ENCODE measurements at places on chromosomes 7 and 10. TPM values are rescaled to one million over a fixed set of nuclear protein-coding genes. Genes with fewer than 3 reads are reported as not detected.

SSBP1 gene
- total RNA-seq = 65.2 TPM

TAS2R41 gene
- not detected for total RNA-seq

GRCh38 chr10:132562916-132563456 lies 25.4 kb downstream of the INPP5A start:
- DNase-seq = no peak
- H3K36me3 ChIP-seq = no peaks in the 10 kb centered on the region
- no peaks in the 10 kb centered on the region for H3K27me3 ChIP-seq
- H3K27ac ChIP-seq = no peak overlapping the region

GRCh38 chr10:104300736-104301292 lies 31.8 kb downstream of the GSTO2 start:
- DNase-seq = no peak
- peaks cover 52% of the 10 kb centered on the region for H3K4me1 ChIP-seq
- no peaks in the 10 kb centered on the region for H3K36me3 ChIP-seq
- no peaks in the 10 kb centered on the region for H3K27me3 ChIP-seq
- H3K27ac ChIP-seq = peak overlapping the region; percentile 76

CYP3A5 gene
- 15.5 TPM for total RNA-seq

DNA sequence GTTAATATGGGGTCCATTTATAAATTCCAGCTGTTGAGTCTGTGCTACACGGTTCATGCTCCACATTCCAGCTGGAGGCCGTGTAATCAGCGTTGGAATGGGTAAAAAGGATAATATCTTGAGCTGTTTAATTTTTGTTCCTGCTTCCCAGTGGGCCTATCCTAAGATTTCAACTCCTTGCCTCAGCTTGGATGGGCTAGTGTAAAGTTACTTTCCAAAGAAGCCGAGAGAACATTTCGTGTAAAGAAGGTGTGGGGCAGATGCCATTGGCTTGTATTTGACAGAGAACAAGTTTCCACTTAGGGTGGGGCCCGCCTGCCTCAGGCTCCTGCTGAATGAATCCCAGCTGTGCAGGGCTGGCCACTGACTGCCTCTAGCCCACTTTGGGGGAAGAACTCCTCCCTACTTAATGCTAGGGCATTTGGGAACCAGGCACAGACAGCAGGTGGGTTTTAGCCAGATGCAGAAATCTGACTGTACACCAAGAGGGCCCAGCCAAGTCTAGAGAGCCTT lies 125.9 kb upstream of the LYZL2 start:
- H3K4me3 ChIP-seq = no peak overlapping the region
- H3K27ac ChIP-seq = peak overlapping the region; percentile 24
- H3K4me1 ChIP-seq = peaks cover 10% of the 10 kb centered on the region
- no peaks in the 10 kb centered on the region for H3K36me3 ChIP-seq
- DNase-seq = no peak

CALHM1 gene
- 0.15 TPM for total RNA-seq

GRCh38 chr7:19023477-19023876 lies 94.0 kb downstream of the TWIST1 start:
- H3K27me3 ChIP-seq = no peaks in the 10 kb centered on the region
- no peaks in the 10 kb centered on the region for H3K36me3 ChIP-seq
- no peak for DNase-seq
- H3K27ac ChIP-seq = no peak overlapping the region
- H3K4me3 ChIP-seq = no peak overlapping the region

MLXIPL gene
- total RNA-seq = 10.7 TPM

DNA sequence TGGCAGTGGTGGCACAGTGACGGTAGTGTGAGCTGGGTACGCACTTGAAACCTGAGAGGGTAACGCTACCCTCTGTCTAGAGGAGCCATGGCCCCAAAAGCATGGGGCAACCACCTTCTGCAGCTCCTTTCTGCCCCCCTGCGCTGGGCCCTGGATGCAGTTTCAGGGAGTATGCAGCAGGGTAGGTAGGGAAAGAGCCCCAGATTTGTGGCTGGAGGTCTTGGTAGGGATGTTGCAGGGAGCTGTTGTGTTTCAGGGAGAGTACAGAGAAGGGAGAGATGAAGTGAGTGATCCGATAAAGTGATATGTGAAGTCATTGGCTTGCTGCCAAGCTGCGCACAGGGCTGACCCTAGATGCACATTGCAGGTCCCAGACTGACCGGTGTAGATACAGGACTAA lies 2.7 kb upstream of the PGAM2 start:
- H3K4me3 ChIP-seq = no peak overlapping the region
- peaks cover 42% of the 10 kb centered on the region for H3K4me1 ChIP-seq
- peak; percentile 39 for DNase-seq
- no peaks in the 10 kb centered on the region for H3K27me3 ChIP-seq
- no peak overlapping the region for H3K27ac ChIP-seq

DNA sequence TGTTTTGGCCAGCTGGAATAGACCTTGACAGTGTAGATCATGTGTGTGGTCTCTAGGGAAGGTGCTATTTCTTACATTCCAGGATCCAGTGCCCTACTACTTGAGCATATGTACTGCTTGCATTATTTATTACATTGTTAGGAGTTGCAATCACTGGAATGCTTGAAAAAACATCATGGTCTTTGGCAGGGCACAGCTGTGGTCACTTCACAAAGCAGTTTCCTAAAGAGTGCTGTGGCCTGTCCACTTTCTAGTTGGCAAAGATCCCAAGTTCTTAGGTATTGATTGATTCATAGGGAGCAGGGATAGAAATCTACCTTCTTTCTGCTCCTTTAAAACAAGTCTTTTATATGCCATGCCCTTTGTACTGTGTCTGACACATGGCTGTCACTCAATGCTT lies 4.6 kb downstream of the C7orf25 start:
- no peak overlapping the region for H3K27ac ChIP-seq
- no peaks in the 10 kb centered on the region for H3K27me3 ChIP-seq
- no peak for DNase-seq
- no peaks in the 10 kb centered on the region for H3K36me3 ChIP-seq

- H3K4me1 ChIP-seq = no peaks in the 10 kb centered on the region
- DNase-seq = peak; percentile 14
- H3K27ac ChIP-seq = no peak overlapping the region
- H3K36me3 ChIP-seq = no peaks in the 10 kb centered on the region
- H3K4me3 ChIP-seq = no peak overlapping the region
Observed at GRCh38 chr7:3175285-3175902, 125.7 kb upstream of the SDK1 start.

GRCh38 chr7:90768301-90768700 lies 172.2 kb downstream of the CDK14 start:
- no peak for DNase-seq
- H3K4me3 ChIP-seq = no peak overlapping the region
- H3K36me3 ChIP-seq = no peaks in the 10 kb centered on the region
- no peak overlapping the region for H3K27ac ChIP-seq
- no peaks in the 10 kb centered on the region for H3K4me1 ChIP-seq

DNA sequence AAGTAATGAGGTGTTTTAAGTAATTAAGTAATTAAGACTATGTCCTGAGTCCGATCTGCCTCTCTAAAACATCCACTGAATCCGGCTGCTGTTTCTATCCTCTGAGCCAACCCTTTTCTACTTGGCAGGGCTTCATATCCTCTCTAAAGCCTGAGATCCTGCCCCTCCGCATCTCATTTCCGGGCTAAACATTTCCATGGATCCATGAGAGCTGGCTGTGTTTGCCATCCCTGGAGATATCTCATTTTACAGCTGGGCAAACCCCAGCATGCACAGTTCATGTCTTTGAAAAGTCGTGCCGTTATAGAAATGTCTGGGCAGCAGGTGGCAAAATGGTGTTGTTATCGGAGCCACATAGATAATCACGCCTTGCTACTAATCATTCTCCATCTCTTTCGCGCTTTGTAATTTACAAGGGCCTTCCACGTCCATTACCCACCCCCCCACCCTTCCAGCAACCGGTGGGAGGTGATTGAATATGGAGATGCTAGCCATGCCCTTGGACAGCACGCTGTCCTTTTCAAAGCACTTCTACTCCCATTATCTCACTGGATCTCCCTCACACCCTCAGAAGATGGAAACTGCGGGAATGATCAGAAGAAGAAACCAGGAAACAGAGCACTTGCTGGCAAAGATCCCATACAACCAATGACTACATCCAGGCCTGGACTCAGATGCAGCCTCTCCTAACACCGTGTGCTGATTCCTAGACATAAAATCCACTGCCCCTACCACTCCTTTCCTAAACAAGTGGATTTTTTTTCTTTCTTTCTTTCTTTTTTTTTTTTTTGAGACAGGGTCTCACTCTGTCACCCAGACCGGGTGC lies 1189.2 kb downstream of the TYW1 start:
- H3K4me3 ChIP-seq = no peak overlapping the region
- no peaks in the 10 kb centered on the region for H3K36me3 ChIP-seq
- H3K27ac ChIP-seq = no peak overlapping the region
- no peaks in the 10 kb centered on the region for H3K27me3 ChIP-seq
- DNase-seq = no peak

GRCh38 chr7:31919678-31920369 lies 150.4 kb downstream of the PDE1C start:
- H3K36me3 ChIP-seq = no peaks in the 10 kb centered on the region
- no peak overlapping the region for H3K27ac ChIP-seq
- DNase-seq = no peak
- H3K27me3 ChIP-seq = no peaks in the 10 kb centered on the region
- H3K4me1 ChIP-seq = no peaks in the 10 kb centered on the region

- H3K4me1 ChIP-seq = no peaks in the 10 kb centered on the region
- H3K27me3 ChIP-seq = no peaks in the 10 kb centered on the region
- no peak overlapping the region for H3K4me3 ChIP-seq
- no peak for DNase-seq
- H3K27ac ChIP-seq = no peak overlapping the region
Observed at GRCh38 chr10:15220445-15220844, 52.0 kb upstream of the NMT2 start.

DNA sequence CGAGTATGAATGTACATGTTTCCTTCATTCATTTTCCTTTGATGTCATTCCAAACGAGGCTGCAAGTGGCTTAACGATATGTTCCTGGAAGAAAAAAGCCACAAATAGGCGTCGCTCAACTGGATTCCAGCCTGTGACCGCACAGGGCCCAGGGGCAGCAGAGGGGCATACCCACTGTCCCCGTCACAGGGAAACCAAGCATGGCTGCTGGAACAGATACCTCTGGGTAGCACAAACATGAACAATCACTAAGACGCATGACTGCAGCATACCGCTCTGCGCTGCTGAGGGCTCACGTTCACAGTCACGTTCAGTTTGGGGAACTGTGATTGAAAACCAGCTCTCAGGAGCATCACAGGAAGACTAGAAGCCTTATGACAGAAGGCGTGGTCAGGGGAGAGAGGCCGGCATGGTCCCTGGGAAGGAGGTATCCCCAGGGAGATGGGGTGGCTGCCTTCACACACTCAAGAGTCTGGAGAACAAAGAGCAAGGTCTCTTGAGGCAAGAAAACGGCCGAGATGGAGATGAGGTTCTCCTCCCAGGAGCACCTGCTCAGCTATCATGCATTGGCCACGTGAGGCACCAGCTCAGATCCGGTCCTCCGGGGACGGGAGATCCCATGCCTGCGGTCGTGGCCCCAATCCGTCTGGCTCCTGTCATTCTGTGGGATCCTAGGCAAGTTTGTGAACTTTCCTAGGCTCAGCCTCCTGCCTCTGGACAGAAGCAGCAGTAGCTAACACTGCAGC lies 213.6 kb downstream of the DIP2C start:
- no peaks in the 10 kb centered on the region for H3K27me3 ChIP-seq
- H3K4me3 ChIP-seq = no peak overlapping the region
- H3K36me3 ChIP-seq = peaks cover 16% of the 10 kb centered on the region
- no peak for DNase-seq
- no peak overlapping the region for H3K27ac ChIP-seq

DNA sequence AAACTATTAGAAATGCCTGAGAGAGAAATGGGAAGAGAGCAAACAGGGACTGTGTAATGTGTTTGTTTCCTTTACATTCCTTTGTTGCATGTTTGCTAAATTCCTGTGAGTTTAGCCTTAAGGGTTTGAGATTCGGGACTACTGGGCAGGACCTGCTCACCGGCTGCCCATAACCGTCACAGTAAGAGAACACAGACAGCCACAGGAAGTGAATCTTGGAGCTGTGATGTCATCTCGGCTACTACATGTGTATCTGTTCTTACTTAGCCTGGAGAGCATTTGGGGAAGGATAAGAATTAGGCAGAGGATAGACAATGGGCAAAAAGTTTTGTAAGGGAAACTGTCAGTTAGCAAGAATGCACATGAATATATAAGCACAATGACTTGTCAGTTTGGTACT lies 485.1 kb upstream of the KLF6 start:
- DNase-seq = no peak
- H3K4me3 ChIP-seq = no peak overlapping the region
- H3K36me3 ChIP-seq = no peaks in the 10 kb centered on the region
- H3K4me1 ChIP-seq = peaks cover 27% of the 10 kb centered on the region
- no peaks in the 10 kb centered on the region for H3K27me3 ChIP-seq
- no peak overlapping the region for H3K27ac ChIP-seq

PRR15 gene
- total RNA-seq = 4.1 TPM

GRCh38 chr7:112173568-112173905 lies 32.7 kb downstream of the DOCK4 start:
- no peak overlapping the region for H3K4me3 ChIP-seq
- H3K4me1 ChIP-seq = peaks cover 17% of the 10 kb centered on the region
- DNase-seq = no peak
- H3K27ac ChIP-seq = peak overlapping the region; percentile 31
- no peaks in the 10 kb centered on the region for H3K27me3 ChIP-seq

DNA sequence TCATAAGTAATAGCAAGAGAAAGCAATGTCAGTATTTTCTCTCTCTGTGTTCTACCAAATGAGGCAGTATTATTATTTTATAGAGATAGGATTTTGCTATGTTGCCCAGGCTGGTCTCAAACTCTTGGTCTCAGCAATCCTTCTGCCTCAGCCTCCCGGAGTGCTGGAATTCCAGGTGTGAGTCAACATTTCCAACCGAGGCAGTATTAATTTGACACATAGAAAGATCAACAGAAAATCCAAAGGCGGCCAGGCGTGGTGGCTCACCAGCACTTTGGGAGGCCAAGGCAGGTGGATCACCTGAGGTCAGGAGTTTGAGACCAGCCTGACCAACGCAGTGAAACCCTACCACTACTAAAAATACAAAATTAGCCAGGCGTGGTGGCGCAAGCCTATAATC lies 71.8 kb downstream of the SMURF1 start:
- DNase-seq = no peak
- H3K27ac ChIP-seq = no peak overlapping the region
- no peaks in the 10 kb centered on the region for H3K36me3 ChIP-seq
- peaks cover 26% of the 10 kb centered on the region for H3K4me1 ChIP-seq

ACSM6 gene
- total RNA-seq = not detected

DNA sequence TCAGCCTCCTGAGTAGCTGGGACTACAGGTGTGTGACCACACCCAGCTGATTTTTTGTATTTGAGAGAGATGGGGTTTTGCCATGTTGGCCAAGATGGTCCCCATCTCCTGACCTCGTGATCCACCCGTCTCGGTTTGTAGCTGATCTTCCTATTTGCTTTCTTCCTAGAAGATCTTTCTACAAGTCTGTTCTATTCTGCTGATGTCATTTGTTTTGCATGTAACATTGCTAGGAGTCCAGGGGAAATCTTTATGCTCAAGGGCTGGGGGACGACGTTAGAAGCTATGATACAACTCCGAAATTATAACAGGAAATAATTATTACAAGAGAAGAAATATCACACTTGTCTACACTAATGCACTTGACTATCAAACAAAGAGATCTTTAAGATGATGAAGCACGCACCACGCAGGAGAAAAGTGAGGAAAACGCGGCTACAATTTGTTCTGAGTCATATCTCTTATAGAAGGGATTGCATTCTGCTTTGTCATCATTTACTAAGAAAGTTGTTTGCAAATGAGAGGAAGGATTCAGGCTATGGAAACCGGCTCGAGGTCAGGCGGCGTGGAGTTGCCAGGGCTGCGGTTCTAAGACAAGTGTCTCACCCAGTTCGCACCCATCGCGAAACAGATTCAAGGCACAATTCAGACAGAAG lies 103.0 kb upstream of the CARD11 start:
- H3K36me3 ChIP-seq = no peaks in the 10 kb centered on the region
- peaks cover 7% of the 10 kb centered on the region for H3K27me3 ChIP-seq
- DNase-seq = no peak
- H3K4me1 ChIP-seq = no peaks in the 10 kb centered on the region
